ENCODE measurements at places on chromosomes 16 and 17.

DNA sequence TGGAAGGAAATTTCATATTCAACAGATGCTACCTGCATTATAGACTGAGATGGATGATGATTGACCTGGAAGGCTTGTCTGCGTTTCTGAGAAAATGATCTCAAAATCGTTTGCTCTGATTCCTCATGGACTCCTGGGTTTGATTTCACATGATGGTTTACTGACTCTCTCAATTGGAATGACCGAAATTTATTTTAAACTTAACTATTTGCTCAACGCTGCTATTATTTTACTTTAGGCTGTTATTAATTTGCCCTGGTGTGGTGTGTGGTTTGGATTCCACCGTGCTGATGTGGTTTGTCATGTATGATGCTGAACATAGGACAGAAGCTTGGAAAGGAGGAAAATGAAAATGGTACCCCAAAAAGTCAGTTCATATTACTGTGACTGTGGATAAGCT lies 37.3 kb upstream of the ELAC2 start:
- no peak for DNase-seq

DNA sequence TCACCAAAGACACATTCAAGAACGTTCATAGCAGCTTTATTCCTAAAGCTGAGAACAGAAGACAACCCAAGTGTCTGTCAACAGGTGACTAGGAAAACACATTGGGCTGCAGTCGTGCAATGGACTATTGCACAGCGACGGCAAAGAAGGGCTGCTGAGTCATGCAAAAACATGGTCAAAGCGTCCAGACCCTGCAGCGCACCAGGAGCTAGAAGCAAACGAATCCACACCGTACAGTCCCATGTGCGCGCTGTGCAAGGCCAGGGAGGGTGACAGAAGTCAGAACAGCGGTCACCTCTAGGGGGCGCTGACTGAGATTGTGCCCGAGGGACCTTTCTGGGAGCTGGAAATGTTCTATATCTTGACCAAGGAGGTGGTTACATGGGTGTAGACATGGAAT lies 266.4 kb downstream of the MAF start:
- DNase-seq, result no peak

DNA sequence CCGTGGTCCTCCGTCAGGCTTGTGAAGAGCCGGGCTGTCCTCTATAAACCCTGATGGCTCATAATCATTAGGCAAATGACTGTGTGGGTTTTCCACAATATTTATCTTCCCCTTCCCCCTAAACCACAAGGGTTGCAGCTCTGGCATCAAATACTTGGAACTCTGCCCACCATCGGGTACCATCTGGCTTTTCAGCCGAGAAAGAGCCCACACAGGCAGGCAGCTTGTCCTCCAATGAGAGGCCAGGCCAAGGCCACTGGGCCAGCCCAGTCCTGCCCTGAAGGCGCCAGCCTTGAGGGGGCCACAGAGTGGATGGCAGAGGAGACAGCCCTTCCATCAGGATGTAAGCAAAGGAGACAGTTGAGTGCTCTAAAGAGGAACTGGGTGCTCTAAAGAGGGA lies 31.8 kb upstream of the NAT9 start:
- no peak for DNase-seq

GRCh38 chr17:40530531-40530994 lies 29.1 kb upstream of the TNS4 start:
- DNase-seq, result no peak

DNA sequence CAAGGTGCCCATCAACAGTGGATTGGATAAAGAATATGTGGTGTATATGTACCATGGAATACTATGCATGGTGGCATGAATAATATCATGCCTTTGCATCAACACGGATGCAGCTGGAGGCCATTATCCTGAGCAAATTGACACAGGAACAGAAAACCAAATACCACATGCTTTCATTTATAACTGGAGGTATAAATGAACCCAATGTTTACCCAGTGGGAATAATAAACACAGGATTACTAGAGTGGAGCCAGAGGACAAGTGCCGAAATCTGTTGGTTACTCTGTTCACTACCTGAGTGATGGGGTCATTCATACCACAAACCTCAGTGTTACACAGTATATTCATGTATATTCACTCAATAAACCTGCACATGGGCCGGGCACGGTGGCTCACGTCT lies 125.2 kb downstream of the CDH11 start:
- DNase-seq, result no peak

DNA sequence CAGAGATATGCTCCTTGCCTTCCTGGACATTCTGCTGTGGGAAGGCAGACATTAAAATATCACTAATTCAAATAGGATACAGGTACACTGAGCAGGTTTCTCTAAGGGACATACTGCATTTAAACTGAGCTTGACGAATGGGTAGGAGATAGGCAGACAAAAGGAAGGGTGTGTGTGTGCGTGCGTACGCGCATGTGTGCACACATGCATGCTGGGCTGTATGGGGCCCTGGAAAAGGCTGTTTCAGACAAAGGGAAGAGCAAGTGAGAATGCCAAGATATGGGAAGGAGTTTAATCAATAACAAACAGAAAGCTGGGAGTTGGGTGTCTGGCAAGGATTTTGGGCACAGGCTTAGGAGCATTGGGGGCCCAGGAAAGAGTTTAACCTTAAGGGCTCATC lies 196.2 kb downstream of the PRKCA start:
- no peak for DNase-seq

- no peak for DNase-seq
Observed at GRCh38 chr16:78695391-78695790, 595.9 kb downstream of the WWOX start.

DNA sequence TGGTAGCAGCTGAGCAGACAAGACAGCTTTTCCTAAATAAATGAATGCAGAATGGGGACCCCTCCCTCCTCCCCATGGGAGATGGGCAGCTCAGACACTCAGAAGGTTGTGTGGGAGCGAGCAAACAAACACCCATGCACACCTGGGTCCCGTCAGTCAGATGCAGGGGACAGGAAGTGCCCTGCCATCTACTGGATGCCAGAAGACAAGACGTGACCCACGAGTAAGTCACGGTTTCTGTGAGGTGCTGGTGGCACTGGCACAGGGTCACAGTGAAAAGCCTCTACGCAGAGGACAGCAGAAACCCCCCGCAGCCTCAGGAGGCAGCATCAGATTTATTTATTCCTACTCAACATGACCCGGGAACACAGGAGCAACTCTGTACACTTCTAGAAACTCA lies 8.4 kb downstream of the HBQ1 start:
- no peak for DNase-seq

GRCh38 chr17:61178284-61178683 lies 221.4 kb upstream of the TBX2 start:
- DNase-seq, result no peak

- peak; percentile 64 for DNase-seq
Observed at GRCh38 chr17:49815761-49816281, 27.3 kb downstream of the KAT7 start.

DNA sequence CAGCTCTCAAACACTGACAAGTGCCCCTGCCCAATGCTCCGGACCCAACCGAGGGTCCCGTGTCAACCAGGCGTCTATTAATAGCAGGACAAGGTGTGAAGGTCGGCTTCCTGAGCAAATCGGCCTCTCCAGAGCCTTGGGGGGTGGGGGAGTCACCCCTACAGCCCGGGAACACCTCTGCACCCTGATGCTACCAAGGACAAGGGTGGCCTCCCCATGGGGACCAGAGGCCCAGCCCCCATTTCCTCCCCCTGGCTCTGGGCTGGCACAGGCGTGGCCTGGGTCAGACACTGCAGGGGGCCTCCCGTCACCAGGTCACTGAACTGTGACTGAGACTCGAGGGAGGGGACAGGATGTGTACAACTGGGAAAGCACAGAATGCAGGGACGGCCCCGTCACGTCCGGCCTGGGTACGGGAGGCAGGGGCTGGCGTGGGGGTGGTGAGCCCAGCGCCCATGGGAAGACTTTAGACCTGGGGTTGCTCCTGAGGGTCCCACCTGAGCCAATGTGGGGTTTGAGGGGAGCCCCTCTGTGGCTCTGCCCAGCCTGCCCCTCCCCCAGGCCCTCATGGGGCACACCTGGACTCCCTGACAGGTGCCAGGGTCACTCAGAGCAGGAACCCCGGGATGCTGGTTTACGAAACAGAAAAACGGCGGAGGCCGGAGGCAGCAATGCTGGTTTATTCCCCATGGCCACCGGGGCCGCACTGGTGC lies 579 bp upstream of the CYBA start:
- no peak for DNase-seq

GRCh38 chr16:53816211-53816836 lies 112.4 kb downstream of the FTO start:
- no peak for DNase-seq

GRCh38 chr16:4641895-4642294 lies 17.3 kb downstream of the MGRN1 start:
- no peak for DNase-seq

DNA sequence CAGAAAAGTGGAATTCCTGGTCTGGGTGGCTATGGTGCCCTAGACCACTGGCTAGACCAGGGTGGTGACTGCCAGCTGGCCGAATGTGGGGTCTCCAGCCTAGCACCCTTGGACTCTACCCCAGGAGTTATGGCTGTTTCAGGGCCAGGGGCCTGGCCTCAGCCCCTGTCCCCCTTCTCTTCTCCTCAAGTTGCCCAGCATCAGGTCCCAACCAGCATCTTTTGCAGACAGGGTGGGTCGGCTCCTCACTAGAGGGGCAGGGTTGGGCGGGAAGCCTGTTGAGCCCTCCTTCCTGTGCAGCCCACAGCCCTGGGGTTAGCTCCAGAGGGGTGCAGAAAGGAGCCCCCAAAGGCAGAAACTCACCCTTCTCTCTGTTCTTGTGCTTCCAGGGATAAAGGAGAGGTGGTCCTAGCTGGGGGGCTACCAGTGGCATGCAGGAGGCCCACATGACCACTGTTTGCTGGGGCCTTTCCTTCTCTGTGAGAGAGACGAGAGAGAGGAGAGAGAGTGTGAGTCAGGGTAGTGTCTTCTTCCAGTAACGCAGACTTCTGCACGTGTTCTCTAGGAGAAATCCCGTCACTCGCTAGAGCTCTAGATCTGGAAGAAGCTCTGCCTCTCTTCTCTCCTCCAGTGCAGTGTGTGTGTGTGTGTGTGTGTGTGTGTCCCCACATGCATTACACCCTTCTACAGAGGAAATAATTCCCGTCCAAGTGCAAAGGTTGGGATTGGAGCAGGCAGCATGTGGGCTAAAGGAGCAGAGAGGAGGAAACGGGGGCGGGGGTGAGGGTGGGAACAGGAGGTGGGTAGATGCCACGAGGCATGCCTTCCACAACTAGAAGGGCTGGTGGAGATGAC lies 209.4 kb downstream of the SEC14L1 start:
- peak; percentile 60 for DNase-seq

- no peak for DNase-seq
Observed at GRCh38 chr17:49951362-49952082, 17.5 kb upstream of the DLX4 start.

DNA sequence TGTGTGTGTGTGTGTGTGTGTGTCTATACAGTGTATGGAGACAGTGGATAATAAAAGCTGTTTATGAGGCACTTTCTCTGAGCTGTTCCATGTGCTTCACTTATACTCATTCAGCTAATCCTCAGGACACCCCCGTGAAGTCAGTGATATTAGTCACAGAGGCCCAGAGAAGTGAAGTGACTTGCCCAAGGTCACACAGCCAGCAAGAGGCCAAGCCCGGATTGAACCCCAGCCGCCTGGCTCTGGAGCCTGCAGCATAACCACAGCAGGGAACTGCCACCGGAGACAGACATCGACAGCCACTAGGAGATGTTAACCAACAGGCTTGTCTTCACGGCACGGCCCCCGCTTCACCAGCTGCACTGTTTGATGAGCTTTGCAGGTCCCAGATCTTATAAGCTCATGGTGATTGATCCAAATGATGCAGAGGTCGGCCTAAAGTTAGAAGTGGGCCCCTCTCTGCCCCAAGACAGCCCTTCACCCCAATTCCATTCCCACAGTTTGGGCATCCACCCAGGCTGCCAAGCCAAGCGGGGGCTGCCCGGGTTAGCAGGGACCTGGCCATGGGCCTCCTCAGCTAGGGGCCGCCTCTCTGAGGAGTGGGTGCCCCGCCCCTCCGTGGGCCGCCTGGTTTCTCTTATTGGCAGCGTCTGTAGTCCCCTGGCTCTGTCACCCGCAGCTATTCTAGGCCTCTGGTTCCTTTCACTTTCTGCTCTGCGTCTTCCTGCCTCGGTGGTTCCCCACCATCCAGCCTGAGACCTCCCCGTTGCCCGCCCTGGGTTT lies 30.9 kb downstream of the SOCS1 start:
- DNase-seq, result no peak

DNA sequence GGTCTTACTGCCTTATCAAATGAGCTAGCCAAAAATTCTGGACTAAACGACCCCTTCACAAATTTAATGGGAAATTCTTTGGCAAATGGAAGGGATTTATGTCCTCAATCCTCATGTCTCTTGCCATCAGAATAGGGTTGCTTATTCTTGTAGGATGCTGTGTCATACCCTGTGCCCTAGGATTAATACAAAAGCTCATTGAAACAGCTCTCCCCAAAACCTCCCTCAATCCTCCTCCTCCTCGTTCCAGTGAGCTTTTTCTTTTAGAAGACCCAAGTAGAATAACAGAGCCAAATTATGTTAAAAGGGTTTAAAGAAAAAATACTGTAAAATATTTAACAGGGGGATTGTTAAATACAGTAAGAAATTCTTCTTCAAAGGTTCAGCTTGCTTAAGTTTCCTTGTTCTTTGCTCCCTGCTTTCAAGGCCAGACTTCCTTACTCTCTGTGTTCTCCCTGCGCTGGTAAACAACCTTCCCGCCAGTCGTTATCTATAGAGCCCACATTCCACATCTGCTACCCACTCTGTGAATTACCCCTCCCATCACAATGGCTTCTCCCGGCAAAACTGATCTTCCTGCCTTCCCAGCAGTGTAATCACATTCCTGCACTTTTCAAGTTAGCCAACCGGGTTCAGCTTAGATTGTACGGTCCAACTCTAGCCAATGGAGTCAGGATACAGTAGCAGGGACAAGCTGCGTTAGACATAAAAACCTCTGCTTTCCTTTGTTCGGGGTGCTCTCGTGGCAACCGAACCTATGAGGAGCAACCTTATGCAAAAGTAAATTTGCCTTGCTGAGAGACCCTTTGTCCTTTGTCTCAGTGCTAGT lies 9.7 kb downstream of the HPR start:
- peak; percentile 81 for DNase-seq

GRCh38 chr16:19118938-19119431 lies 5.2 kb downstream of the ITPRIPL2 start:
- DNase-seq, result peak; percentile 78

DNA sequence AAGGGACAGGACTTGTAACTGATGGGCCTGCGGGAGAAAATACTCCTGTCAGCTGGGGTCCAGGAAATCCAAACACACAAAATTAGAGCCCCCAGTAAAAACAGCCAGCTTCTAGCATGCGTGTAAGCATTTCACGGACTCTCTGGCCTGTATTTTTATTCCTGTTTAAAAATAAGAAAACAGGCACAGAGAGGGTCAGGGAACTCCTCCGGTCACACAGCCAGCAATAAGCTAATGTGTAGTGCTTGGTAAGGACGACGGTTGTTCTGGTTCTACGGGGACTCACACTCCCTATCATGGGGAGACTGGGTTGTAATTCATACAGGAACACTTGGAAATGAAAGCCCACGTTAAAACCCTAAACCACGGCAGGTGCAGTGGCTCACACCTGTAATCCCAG lies 1.5 kb upstream of the TCF25 start:
- DNase-seq, result peak; percentile 15

GRCh38 chr16:49552313-49552928 lies 178.8 kb downstream of the C16orf78 start:
- no peak for DNase-seq
